ENCODE measurements at places on chromosomes 13 and 19.

DNA sequence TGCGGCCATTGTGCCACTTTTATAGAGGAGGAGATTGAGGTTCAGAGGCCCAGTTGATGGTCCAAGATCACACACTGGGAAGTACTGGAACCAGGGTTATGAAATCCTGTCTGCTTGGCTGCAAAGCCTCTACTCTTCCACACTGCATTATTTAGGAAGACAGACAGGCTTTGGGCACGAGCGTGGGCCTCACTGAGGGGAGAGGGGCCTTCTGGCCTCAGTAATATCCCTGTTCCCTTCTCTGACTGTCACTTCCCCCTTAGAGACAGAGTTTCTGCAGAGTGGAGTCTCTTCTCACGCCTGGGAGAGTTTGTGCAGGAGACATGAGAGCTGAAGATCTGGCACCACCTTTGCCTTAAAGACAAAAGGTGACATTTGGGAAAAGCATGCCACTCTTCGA lies 49.0 kb upstream of the PNMA8B start:
- no peak for DNase-seq

DNA sequence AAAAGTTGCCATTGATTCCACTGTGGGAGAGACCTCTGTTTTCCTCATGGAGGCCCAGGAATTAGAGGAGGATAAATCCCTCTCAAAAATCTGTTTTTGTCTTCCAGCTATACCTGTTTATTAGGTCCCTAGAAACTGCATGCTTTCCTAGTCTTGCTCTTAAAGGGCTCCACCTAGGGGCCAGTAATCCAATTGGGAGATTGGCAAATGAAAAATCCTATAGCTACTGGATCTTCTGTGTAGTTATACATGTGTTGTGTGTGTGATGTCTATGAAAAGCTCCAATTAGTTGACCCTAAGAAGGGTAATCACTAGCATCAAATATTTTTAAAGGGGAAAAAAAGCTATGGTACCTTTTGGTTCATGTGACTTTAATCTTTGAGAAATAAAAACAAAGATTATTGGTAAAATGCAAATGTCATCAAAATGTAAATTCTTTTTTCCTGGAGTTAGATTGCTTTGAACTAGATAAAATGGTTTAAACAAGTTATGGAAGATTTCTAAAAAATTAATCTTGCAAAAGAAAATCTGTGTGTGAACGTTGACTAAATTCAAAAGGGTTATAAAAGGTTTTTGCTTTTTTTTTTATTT lies 63.4 kb upstream of the C1QTNF9B start:
- no peak for DNase-seq

GRCh38 chr13:26628706-26629105 lies 71.2 kb downstream of the WASF3 start:
- DNase-seq, result no peak

GRCh38 chr19:46746281-46747057 lies at the start of gene STRN4:
STRN4 (minus strand) TSS chr19:46746450; CDS start chr19:46746430, 20 bp downstream.
- peak; percentile 45 for DNase-seq

GRCh38 chr13:68050761-68051160 lies 820.6 kb upstream of the PCDH9 start:
- no peak for DNase-seq

DNA sequence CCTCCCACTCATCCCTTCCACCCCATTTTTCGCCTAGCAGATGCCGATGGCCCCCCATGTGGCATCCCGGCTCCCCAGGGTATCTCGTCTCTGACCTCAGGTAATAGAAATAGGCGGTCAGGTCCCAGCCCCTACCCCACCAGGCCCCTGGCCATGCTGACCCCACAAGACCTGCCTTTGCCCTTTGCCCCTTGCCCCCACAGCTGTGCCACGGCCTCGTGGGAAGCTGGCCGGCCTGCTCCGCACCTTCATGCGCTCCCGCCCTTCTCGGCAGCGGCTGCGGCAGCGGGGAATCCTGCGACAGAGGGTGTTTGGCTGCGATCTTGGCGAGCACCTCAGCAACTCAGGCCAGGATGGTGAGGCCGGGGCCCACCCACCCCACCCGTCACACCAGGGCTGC lies 5.4 kb downstream of the ARHGAP33 start:
- no peak for DNase-seq

- DNase-seq, result no peak
Observed at GRCh38 chr19:51079481-51080110, 3.1 kb downstream of the KLK14 start.

GRCh38 chr19:40521276-40521675 lies 54.5 kb downstream of the SPTBN4 start:
- no peak for DNase-seq

DNA sequence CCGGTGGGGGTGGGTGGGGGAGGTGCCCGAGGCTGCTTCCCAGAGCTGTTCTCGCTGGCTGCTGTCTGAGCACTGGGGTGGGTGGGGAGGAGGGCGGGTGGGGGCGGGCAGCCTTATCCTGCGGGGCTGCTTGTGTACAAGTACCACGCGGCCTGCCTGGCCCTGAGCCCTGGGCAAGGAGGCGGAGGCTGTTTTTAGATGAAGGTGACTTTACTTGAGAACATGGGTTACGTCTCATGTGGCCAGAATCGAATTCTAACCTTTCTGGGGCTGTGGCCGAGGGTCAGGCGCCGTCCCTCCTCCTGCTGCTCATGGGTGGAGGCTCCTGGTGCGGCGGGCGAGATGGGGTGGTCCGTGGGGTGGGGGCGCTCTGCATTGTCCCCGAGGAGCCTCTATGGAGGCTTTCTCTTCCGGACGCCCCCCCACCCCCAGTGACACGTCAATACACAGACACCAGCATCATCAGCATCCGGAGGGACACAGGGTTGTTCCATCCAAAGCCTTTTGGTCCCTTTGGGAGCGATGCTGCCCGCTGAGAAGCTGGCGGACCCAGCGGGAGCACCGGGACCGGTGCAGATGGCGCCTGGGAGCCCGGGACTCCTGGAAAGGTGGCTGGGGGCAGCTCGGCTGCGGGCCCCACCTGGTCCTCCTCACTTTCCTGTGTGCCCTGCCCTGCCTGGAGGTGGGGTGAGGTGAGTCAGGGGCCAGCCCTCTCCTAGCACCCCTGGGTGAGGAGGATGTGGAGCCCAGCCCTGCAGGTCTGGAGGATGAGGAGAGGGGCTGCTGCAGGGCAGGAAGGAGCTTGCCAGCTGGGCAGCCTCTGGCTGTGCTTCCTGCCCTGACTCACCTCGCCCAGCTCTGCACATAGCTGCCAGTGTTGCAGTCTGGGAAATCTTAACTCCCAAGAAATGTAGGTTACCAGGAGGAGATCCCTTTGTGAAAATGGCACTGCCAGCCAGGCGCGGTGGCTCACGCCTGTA lies 3.4 kb downstream of the BSG start:
- no peak for DNase-seq

DNA sequence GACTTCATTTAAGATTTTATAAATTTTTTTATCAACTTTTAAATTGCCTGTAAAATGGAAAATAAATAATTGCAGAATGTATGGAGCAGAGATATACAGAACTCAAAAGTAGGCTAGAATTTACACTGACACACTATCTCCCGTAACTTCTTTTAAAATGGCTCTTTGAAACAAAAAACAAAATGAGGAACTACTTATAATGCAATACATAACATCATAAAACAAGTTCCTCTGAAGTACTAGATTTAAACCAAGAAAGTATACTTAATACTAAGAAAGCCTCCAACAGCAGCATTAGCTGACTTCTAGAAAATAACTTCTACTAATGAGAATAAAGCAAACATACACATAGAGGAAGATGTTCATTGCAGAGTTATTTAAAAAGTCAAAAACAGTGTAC lies 17.0 kb downstream of the RBM26 start:
- DNase-seq, result no peak

DNA sequence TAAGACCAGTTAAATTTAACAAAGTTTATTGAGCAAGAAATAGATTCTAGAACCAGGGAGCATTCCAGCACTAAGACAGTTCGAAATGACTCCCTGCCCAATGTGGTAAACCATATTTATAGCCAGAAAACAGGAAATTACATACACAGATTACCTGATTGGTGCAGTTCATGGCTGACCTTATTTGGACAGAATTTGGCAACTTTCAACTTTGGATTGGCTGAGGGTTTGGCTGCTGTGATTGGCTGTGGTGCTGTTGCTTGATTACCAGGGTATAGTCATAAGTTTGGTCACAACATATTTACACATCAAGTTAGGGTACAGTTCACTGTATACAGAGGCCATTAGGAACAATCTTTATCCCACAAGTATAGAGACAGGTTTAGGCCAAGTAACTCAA lies 984.8 kb upstream of the MIR17HG start:
- no peak for DNase-seq

GRCh38 chr19:47404334-47405196 lies 14.8 kb downstream of the MEIS3 start:
- no peak for DNase-seq

- no peak for DNase-seq
Observed at GRCh38 chr13:43388282-43389034, 365.1 kb downstream of the DNAJC15 start.
